Uterus (tissue), 4 donors: ENCODE measurements at places on chromosomes 1 and 21.

DNA sequence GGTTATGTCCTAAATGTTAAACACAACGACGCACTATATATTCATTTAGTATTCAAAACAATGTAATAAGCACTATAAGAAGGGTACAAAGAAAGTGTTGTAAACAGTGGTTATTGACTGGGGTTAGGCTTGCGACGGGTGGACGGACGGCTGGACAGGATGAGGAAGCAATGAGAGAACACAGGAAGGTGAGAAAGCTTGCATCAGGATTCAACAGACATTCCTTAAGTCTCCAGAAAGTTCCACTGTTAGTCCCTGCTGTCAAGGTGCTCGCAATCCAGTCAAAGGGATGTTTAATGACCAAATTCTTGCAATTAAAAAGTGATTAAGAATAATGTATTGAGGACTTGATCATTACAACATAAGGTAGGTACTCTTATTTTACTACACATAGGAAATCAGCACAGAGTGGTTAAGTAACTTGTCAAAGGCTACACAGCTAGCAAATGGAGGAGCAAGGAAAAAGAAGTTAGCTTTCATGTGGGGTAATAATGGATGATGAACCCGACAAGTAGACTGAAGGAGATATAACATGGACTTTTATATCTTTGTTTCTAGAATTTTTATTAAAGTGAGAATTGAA, 994 bp upstream of the ACBD6 start:
- peak overlapping the region; percentile 77 for H3K4me3 ChIP-seq
- no peaks in the 10 kb centered on the region for H3K27me3 ChIP-seq
- peak overlapping the region; percentile 95 for H3K27ac ChIP-seq
- no peak for DNase-seq

DNA sequence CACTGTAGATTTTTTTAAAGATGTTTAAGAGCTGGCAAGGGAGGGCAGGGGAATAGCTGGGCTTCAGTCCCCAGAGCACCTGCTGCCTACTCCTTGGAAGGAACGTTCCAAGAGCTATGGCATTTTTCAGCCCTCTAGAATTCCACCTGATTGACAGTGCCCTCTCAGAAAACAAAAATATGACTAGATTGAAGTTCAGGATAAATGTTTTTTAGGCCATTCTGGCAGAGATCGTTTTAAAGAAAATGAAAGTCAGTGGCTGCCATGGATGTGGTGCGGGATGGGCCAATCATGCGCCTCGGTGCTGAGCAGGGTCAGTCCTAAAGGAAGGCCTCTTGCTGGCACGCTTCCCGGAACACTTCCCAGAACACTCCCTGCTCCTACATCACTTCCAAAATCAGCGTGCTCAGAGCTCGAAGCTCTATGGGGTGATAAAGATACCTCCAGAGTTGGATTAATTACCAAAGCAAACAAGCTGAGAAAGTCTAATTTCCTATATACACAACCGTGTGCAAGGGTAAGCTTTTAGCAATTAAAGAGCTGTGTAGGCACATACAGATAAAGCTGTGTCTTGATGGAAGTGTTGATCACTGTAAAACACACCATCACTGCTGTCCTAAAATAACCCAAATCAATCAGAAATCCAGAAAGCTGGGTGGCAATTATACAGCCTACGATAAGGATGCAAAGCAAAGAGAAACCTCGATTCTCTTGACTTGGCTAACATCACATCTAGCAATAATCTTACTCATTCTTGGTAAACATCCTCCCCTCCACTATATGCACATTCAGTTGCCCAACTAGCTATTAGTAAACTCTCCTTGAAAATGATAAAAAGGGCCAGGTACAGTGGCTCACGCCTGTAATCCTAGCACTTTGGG, 34.6 kb downstream of the TGFBR3 start:
- peak overlapping the region; percentile 86 for H3K27ac ChIP-seq
- DNase-seq = peak; percentile 92
- peak overlapping the region; percentile 20 for H3K4me3 ChIP-seq
- H3K36me3 ChIP-seq = no peaks in the 10 kb centered on the region
- H3K4me1 ChIP-seq = peaks cover 6% of the 10 kb centered on the region

- no peaks in the 10 kb centered on the region for H3K27me3 ChIP-seq
- H3K4me1 ChIP-seq = no peaks in the 10 kb centered on the region
- no peak overlapping the region for H3K27ac ChIP-seq
- no peak overlapping the region for H3K4me3 ChIP-seq
- H3K36me3 ChIP-seq = no peaks in the 10 kb centered on the region
These were observed 33.9 kb downstream of the EIF2D start for GRCh38 chr1:206578068-206578977.

GRCh38 chr21:35465741-35466140, 416.6 kb upstream of the RUNX1 start:
- H3K27me3 ChIP-seq = no peaks in the 10 kb centered on the region
- H3K4me1 ChIP-seq = no peaks in the 10 kb centered on the region
- DNase-seq = no peak
- no peak overlapping the region for H3K4me3 ChIP-seq

DNA sequence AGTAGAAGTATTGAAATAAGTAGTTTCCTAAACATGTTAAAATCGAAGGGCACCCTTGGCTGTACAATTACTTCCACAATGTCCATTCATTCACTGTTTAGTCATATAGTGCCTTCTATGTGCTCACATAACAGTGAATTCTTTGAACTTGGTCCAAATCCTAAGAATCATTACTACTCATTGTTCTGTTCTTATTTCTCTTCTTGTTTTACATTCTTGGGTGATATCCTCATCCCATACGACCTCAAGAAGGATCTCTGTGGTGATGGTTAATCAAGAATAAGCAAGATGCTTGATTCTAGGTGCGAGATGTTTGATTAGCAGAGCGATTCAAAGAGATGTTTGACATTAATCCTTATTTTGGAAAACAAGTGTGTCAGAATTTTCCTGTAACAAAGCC, 667.4 kb upstream of the ZP4 start:
- H3K4me3 ChIP-seq = no peak overlapping the region
- no peaks in the 10 kb centered on the region for H3K4me1 ChIP-seq
- no peaks in the 10 kb centered on the region for H3K36me3 ChIP-seq
- no peak for DNase-seq
- no peaks in the 10 kb centered on the region for H3K27me3 ChIP-seq
- H3K27ac ChIP-seq = no peak overlapping the region

DNA sequence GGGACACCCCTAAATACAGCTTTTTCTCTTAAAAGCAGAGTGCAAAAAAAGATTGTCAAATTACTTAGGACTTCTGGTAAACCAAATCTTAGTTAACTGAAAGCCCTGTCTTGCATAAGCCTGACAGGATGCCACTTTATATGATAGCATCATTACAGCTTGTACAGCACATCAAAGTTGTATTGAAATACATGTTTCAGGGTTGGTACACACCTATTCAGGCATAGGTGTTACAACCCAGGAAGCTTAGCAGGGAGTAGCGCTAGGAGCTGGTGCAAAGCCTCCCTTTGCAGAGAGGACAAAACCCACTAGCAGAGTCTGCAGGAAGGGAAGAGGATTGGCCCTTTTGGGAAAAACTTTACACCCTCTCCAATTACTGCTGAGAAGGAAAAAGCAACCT, 258.9 kb upstream of the SGIP1 start:
- H3K27ac ChIP-seq = no peak overlapping the region
- H3K4me3 ChIP-seq = no peak overlapping the region
- H3K4me1 ChIP-seq = peaks cover 5% of the 10 kb centered on the region
- no peaks in the 10 kb centered on the region for H3K27me3 ChIP-seq

DNA sequence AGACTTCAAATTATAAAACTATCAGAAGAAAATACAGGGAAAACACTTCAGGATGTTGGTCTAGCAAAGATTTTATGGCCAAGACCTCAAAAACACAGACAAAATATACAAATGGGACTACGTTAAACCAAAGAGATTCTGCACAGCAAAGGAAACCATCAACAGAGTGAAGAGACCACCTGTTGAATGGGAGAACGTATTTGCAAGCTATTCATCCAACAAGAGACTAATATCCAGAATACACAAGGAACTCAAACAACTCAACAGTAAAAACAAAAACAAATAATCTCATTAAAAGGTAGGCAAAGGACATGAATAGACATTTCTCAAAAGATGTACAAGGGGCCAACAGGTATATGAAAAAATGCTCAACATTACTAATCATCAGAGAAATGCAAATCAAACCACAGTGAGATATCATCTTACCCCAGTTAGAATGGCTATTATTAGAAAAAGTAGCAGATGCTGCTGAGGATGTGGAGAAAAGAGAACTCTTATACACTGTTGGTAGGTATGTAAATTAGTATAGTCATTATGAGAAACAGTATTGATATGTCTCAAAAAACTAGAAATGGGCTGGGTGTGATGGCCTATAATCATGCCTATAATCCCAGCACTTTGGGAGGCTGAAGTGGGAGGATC, 112.6 kb downstream of the LRIG2 start:
- no peak for DNase-seq
- H3K27ac ChIP-seq = no peak overlapping the region
- H3K27me3 ChIP-seq = no peaks in the 10 kb centered on the region
- H3K4me3 ChIP-seq = no peak overlapping the region

GRCh38 chr1:218250492-218250891, 34.6 kb upstream of the RRP15 start:
- H3K4me3 ChIP-seq = no peak overlapping the region
- no peaks in the 10 kb centered on the region for H3K27me3 ChIP-seq
- DNase-seq = no peak
- no peaks in the 10 kb centered on the region for H3K4me1 ChIP-seq
- no peak overlapping the region for H3K27ac ChIP-seq
- H3K36me3 ChIP-seq = no peaks in the 10 kb centered on the region

- no peak overlapping the region for H3K27ac ChIP-seq
- H3K4me1 ChIP-seq = no peaks in the 10 kb centered on the region
- H3K36me3 ChIP-seq = no peaks in the 10 kb centered on the region
- no peak for DNase-seq
- no peaks in the 10 kb centered on the region for H3K27me3 ChIP-seq
These were observed 29.8 kb downstream of the CDCP2 start for GRCh38 chr1:54122992-54123391.

DNA sequence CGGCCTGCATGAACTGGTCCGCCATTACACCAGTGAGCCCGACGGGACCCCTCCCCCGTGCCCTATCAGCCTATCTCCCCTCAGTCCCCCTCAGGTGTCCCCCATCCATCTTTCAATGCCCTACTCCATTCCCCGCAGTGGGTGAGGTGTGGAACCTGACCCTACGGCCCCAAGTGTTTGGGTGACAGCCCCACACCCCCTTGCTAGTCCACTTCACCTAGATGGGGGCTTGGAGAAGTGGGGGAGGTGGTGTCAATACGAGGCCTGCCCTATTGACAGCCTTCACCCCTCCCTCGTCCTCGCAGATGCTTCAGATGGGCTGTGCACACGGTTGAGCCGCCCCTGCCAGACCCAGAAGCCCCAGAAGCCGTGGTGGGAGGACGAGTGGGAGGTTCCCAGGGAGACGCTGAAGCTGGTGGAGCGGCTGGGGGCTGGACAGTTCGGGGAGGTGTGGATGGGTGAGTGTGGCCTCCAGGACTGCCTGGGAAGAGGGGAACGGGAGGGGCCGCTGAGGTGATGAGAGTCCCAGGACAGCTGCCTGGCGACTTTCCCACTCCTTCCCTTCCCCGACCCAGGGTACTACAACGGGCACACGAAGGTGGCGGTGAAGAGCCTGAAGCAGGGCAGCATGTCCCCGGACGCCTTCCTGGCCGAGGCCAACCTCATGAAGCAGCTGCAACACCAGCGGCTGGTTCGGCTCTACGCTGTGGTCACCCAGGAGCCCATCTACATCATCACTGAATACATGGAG, 15.7 kb upstream of the HDAC1 start:
- H3K4me1 ChIP-seq = no peaks in the 10 kb centered on the region
- no peak overlapping the region for H3K27ac ChIP-seq
- H3K4me3 ChIP-seq = no peak overlapping the region
- DNase-seq = no peak
- H3K27me3 ChIP-seq = no peaks in the 10 kb centered on the region

DNA sequence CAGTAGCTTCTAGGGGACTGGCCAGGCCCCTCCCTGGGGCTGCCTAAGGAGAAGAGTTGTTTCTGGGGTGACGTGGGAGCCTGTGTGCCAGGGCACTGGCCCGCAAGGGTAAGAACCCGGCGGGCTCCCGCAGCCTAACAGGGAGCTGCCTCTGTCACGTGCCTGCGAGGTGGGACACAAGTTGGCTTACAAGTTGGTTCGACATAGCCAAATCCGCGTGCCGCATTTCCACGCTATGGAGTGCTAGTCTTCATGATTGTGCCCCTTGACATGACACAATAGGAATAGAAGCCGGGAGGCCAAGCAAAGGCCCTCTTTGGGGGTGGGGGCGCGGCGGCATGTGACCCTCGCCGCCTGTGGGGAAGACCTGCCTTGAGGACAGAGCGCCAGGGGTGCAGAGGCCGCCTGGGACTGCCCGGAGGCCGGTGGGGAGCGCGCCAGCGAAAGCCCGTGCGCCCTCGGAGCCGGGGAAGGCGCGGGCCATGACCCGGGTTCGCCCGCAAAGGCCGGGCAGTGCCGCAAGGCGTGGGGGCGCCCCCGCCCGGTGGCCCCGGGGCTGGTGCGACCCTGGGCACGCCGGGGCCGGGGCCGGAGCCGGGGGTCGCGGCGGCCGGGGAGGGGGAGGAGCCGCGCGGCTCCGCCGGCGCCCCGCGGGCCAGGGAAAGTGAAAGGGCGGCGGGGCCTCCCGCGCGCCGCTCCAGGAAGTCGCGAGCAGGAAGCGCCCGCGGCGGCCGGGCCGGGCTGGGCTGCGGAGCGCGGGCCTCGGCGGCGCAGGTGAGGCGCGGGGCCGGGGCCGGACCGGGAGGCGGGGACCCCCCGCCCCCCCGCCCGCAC, at the start of gene SLC37A1:
TSS of gene SLC37A1 (plus strand) at position 702 of the 834 bp plus-strand sequence. CDS start 4,603 bp downstream, outside the sequence.
- H3K27ac ChIP-seq = peak within 1 kb of the TSS; percentile 46
- DNase-seq = no peak
- peak within 1 kb of the TSS; percentile 66 for H3K4me3 ChIP-seq
- H3K4me1 ChIP-seq = peaks cover 9% of the 10 kb centered on the region

DNA sequence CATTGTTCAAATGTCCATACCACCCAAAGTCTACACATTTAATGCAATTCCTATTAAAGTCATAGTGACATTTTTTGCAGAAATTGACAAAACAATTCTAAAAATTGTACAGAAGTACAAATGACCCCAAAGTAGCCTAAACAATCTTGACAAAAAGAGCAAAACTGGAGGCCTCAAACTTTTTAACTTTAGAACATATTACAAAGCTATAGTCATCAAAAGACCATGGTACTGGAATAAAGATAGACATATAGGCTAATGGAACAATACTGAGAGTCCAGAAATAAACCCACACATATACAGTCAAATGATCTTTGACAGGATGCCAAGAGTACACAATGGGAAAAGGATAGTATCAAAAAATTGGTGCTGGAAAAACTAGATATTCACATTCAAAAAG, 213.2 kb upstream of the SAMSN1 start:
- no peak overlapping the region for H3K27ac ChIP-seq

DNA sequence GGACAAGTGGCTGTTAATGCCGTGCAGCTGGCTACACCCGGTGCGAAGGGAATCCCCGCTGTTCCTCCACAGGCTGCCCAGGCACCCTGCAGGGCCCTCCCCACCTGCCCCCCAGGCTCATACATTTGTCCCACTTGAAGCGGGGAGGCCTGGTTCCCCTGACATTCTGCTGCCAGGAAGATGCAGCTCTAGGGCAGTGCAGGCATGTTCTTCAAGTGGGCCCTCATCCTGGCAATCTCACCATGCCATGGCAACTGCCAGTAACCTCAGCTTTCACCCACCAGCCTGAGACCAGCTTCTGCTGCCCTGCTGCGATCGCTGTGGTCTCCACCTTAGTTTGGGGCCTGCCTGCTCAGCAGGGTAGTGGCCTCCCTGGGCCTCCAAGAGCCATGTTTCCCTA, 151.9 kb upstream of the COL6A1 start:
- H3K36me3 ChIP-seq = no peaks in the 10 kb centered on the region
- no peak overlapping the region for H3K27ac ChIP-seq
- no peaks in the 10 kb centered on the region for H3K4me1 ChIP-seq
- DNase-seq = no peak
- no peak overlapping the region for H3K4me3 ChIP-seq

GRCh38 chr1:226318471-226318870, 9.5 kb upstream of the LIN9 start:
- H3K36me3 ChIP-seq = no peaks in the 10 kb centered on the region
- no peak overlapping the region for H3K27ac ChIP-seq
- H3K4me1 ChIP-seq = no peaks in the 10 kb centered on the region
- no peaks in the 10 kb centered on the region for H3K27me3 ChIP-seq
